ENCODE measurements at places on chromosomes 13 and 19.

DNA sequence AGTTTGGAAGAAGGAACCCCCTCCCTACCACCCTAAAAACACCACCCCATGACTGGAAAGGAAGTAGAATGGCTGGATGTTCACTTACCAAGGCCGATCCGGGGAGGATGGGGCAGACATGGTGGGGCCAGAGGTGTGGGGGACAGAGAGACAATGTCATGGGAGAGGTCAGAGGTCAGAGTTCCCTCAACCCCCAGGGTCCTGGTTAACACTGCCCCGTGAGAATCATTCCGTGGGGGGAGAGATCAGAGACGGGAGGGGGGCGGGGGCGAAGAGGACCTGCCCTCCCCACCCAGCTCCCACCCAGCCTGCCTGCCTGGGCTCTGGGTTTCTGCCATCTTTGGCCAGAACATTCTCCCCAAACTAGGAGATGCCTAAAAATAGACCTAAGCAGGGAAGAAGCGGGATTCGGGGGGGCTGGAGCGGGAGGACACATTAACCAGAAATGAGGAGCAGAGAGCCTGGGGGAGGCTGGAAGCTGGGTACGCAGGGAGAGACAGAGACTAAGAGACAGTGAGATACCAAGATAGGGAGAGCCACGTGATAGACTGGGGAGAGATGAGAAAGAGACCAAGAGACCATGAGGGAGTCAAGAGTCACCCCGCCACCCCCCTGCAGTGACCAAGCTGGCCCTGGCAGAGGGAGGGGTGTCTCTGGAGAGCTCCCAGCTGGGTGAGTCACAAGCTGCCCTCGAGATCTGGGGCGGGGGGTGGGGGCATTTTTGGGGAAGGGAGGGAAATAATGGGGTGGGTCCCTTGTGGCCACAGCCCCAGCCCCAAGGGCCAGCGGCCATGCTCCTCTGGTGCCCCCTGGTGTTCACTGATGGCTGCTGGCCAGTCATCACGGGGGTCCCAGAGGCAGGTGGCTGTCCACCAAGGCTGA is 6.1 kb upstream of the KANK2 start:
- DNase-seq = peak; percentile 23

DNA sequence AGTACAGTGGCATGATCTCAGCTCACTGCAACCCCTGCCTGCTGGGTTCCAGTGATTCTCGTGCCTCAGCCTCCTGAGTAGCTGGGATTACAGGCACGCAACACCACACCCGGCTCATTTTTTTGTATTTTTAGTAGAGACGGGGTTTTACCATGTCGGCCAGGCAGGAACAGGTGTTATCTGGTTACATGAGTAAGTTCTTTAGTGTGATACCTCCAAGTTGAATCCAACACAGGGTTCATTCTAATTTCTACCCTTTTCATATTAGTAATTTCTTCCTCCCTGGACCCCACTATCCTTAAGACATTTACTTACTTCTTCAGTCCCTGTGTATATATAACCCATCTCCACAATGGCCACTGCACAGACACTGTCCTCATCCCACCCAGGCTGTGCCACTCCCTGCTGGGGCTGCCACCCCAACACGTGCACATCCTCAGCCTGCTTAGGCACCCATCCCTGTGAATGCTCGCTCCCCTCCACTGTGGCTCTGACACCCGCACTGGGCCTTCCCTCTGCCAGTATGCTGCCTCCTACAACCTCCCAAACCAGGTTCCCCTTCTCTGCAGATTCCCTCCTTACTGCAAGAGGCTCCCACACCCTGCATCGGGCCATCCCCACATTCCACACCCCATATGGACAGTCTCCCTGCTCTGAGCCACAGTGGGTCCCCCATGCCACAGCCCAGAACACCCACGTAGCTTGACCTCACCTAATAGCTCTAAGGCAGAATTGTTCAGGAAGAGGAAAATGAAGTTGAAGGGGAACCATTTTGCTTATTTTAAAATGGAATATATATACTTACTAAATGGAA is 147.1 kb downstream of the TBC1D4 start:
- DNase-seq = no peak

DNA sequence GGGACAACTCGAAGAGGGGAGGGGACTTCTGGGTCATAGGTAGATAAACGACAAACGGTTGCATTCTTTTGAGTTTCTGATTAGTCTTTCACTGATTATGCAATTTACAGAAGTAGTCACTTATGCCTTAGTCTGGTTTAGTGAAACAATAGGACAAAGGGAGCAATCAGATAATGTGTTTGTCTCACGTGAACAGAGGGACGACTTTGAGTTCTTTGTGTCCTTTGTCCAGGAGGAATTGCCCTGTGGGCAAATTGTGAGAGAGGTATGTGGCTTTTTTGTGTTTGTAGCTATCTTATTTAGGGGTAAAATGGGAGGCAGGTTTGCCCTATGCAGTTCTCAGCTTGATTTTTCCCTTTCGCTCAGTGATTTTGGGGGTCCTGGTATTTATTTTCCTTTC is 362.9 kb upstream of the PCDH20 start:
- no peak for DNase-seq

GRCh38 chr19:32367948-32368536 is 22.6 kb downstream of the ZNF507 start:
- no peak for DNase-seq

DNA sequence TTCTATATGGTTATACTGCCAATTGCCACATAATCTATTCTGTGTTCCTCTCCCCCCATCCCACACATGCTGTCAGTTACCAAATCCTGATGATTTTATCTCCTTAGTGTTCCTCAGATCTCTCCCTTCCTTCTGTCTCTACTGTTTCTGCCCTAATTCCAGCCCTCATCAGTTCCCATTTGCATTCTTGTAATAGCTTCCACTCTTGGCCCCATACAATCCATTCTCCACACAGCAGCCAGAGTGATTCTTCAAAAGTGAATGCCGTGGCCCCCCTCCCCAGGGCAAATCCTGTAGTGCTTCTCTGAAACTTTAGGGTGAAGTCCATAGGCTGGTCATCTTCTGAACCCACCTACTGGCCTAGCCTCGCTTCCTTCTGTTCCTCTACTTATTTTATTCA is 114.4 kb downstream of the ZAR1L start:
- DNase-seq = no peak

DNA sequence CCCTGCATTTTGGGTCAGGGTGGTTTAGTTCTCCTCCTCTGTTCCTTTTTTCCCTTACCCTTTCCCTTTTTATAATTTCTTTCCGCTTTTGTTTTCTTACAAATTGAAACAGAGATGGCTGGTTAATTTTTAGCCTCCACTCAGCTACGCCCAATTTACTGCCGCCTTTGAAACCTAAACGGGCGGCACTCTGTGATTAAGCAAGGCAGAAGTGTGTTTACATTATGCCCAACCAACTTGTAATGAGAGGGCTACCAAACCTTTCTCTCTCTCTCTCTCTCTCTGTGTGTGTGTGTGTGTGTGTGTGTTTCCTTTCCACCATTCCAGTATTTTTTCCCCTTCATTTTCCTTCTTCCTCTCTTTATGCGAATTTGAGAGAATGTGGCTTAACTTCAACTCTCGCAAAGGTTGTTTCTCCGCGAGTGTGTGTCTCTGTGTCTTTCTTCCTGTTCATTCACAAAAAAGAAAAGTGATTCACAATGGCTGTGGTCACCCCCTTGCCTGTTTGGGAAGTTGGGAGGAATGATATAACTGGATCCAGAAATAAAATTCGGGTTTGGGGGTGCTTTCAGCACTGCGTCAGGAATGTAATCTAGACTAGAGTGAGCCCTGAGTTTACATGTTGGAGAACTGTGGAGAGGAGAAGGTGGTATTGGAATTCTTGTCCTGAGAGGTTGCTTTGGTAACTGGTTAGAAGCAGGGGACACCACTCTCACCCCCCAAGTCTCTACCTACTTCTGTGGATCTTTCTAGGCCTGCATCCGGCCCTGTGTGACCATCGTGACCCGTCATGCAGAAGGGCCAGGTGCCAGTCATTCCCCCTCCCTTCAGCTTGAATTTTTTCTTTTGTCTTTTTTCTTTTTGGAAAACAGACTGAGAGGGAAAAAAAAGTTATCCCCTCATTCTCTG is 31.4 kb downstream of the NFIX start:
- DNase-seq = no peak

GRCh38 chr19:31513841-31514240 is 164.6 kb upstream of the TSHZ3 start:
- DNase-seq = no peak

DNA sequence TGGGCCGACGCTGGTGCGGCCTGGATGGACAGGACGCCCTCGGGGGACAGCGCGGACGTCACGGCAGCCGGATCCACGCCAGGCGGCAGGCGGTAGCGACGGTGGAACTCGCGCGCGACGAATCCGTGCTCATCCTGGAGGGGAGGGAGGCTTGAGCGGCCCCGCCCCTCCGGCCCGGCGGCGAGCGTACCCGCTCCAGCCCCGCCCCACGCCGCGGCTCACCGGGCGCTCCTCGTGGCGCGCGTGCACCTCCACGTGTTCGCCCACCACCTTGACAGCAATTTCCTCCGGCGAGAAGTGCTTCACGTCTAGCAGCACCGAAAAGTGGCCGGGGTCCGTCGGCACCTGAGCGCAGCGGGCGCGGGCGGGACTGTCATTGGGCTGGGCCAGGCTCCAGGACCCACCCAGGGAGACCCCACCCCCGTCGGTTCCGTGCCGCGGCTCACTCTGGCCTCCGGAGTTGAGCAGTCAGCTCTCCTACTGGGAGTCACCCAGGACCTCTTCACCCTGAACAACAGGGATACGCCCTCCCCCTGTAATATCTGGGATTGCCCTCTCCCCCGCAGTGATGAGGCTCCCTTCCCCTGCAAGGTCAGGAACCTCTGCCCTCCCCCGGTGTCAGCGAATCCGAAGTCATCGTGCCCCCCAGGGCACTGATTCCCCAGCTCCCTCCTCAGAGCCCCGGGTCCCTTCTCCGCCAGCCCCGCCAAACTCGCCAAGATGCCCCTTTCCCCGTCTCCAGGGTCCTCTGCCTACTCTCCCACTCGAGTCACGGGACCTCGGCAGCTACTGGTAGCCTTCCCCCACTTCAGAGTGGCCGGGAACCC is 1.1 kb downstream of the HSPB6 start:
- peak; percentile 48 for DNase-seq

DNA sequence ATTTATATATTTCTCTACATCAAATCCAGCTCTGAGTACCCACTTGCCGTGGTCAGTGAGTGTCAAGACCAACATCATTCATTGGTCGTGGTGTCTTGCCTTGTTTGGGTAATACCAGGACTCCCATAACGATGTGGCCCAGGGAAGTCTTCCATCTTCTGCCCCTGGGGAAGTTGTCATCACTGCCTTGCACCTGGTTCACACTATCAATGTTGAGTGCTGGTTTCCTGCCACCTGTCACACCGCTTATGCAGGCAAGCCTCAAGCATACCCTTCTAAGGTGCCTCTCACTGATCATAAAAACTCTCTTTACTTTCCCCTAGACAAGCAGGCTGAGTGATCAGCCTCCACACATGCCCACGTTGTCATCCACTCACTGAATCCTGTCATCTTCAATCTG is 382.4 kb downstream of the KCTD12 start:
- DNase-seq = no peak

DNA sequence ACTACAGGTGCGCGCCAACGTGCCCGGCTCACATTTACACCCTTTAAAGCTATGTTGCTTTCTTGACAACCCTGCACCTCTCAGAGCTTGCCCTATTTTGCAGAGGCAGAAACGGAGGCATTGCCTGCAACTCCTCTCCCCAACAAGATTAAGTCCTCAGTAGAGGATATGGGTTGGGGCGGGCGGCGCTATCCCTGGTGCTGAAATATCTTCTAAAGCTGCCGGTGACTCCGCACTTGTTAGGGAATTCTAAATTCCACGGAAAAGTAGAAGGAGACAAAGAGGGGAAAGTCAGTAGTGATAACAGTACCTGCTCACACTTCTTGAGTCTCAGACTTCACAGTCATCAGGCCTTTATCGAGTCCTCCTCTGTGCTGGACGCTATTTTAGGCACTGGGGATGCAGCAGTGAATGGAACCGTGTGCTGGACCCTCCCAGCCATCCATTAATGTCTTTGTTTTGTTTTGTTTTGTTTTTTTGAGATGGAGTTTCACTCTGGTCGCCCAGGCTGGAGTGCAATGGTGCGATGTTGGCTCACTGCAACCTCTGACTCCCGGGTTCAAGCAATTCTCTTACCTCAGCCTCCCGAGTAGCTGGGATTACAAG is 18.0 kb downstream of the SLC5A5 start:
- DNase-seq = no peak

DNA sequence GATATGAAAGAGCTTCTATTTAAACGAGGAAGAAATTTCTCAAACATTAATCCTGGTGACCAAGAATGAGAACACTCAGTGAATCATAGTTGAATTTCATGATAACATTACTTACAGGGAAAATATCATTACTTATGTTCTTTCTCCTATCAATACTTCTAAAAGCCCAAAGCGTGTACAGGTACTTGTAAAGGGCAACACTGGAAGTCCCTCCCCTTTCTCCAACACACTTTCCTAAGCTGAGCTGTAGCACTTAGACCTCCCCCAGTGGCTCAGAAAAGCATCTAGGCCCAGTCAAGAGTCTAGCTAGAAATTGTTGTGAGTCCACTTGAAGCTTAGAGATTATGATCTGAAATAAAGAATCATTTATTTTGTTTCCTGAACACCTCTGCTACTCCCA is 150.7 kb downstream of the ABCC4 start:
- no peak for DNase-seq

GRCh38 chr19:49806620-49806959 is 6.5 kb downstream of the FUZ start:
- DNase-seq = no peak

DNA sequence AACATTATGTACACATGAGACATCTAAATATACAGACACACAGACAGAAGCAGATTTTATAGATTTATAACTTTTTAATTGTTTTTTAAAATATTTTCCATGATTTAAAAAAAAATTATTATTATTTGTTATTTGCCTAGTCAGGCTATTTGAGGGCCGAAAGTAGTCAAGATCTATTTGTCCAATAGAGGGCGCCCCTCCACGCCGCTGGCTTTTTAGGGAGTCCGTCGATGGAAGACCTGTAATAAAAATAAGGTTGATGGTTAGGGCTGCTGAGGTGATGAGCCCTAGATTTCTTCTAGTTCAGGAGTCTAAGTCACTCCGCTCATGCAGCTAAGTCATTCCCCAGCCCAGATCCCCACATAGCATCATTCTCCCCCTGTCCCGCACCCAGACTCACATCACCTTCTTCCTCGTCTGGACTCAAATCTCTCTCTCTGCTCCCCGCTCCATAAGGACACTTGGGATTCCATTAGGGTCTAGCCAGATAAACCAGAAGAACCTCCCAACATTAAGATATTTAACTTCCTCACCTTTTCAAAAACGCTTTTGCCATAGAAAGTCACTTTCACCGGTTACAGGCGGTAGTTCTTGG is 33.9 kb upstream of the CEACAM21 start:
- DNase-seq = peak; percentile 73

DNA sequence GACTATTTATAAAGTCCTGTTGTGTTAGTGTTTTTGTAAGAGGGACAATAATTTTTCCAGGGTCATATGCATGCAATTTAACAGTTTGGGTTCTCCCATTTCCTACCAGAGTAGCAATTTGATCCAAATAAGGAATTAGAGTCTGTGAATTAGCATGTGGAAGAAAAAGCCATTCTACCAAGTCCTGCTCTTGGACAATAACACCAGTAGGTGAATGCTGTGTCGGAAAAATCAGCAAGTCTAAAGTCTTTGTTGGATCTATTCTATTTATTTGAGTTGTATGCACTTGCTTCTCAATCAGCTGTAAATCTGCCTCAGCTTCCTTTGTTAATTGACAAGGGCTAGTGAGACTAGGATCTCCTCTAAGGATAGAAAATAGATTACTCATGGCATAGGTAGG is 21.4 kb upstream of the IL17D start:
- no peak for DNase-seq
